NCI-H2081 (cell line): ENCODE measurements at places on chromosomes 13 and 19.
A peak's percentile ranks its signal among the peaks of the same experiment; 100 is the strongest.

DNA sequence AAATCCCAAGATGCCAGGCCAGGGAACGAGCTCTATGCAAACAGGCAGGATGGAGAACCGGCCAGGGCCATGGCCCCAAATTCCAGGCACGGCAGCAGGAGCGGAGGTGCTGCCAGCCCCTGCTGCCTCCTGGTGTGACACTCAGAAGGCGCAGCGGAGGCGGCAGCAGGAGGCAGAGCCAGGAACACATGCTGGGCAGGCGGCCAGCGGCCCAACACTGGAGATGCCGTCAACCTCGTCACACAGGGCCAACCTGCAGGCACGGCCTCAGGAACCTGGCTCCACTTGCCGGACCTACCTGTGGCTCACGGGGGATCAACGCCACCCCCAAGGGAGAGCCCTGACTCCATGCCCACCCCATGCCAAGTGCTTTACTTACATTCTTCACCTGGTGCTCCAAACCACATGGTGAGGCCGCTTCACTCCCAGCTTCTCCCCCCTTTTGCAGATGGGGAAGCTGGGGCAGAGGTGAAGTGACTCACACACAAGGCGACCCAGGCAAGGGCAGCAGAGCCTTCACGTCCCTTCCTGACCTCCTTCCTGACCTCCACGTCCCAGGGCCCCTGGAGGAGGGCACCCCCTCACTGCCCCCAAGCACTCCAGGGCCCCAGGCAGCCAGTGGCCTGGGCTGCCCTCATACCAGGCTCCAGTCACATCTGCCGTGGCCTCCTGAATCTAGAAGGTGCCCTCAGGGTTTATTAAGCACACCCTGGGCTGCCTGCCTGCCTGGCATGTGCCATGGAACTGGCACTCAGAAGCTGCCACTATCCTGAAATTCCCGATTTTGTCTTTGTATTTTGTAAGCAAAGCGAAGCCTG lies 43.5 kb downstream of the GGACT start:
- no peak for DNase-seq

- no peak for DNase-seq
These were observed 13.2 kb downstream of the PCDH8 start for GRCh38 chr13:52835071-52835839.

GRCh38 chr19:45467456-45468158 lies at the start of gene FOSB:
TSS of gene FOSB (plus strand) at chr19:45467996. CDS start at chr19:45468587, 591 bp downstream.
- DNase-seq = peak; percentile 90

DNA sequence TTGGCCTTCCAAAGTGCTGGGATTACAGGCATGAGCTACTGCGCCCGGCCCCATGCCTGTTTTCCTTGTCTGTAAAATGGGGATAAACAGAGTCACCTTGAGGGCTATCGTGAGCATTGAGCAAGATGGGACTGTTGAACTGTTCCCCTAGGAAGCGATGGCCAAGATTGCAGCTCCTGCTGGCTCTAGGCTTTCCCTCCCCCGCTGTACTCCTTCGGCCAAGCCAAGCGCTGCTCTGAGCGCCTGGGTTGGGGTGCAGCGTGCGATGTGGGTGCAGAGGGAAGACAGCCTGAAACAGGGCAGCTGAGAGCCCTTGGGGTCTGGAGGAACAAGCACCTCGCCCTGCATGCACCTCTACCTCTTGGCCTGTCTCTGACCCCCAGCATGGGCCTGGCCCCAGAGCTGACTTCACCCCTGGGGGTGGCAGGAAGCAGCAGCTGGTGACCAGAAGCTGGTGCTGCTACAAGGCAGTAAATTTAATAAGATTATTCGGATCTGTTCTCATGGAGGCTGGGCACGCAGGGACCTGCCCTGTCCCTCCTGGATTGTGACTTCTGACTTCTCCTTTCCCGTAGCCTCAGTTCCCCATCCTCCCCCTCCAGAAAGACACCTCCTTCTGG lies 5.3 kb downstream of the GNG8 start:
- no peak for DNase-seq
